CD4-positive, alpha-beta T cell treated with Interleukin-6 at 100 ng/mL for 8 hours (primary cell): ENCODE measurements at places on chromosomes 11 and 22.

DNA sequence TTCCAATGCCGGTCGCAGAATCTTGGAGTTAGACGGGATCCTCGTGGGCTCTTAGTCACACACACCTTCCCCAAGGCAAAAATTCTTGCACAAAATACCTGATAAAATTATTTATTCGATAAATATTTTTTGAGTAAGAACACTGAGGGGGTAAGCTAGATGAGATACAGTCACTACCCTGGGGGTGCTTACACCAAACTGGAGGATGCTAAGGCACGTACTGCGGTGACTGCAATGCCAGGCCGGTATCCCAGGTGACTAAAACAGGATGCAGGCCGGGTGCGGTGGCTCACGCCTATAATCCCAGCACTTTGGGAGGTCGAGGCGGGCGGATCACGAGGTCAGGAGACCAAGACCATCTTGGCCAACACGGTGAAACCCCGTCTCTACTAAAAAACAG is 1.7 kb upstream of the MRTFA start:
- DNase-seq = no peak

GRCh38 chr11:57658023-57658361 is 430 bp downstream of the CLP1 start:
- DNase-seq = no peak

DNA sequence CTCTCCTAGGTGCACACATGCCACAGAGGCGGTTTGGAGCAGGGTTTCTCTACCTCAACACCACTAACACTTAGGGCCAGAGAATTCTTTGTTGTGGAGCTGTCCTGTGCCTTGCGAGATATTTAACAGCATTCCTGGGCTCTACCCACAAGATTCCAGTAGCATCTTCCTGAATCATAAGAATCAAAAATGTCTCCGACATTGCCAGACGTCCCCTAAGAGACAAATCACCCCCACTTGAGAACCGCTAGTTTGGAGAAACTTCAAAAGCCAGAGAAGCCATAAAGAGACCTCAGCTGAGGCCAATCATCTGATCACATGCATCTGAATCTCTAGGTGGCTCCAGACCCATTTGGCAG is 16.1 kb downstream of the MFNG start:
- DNase-seq = no peak

DNA sequence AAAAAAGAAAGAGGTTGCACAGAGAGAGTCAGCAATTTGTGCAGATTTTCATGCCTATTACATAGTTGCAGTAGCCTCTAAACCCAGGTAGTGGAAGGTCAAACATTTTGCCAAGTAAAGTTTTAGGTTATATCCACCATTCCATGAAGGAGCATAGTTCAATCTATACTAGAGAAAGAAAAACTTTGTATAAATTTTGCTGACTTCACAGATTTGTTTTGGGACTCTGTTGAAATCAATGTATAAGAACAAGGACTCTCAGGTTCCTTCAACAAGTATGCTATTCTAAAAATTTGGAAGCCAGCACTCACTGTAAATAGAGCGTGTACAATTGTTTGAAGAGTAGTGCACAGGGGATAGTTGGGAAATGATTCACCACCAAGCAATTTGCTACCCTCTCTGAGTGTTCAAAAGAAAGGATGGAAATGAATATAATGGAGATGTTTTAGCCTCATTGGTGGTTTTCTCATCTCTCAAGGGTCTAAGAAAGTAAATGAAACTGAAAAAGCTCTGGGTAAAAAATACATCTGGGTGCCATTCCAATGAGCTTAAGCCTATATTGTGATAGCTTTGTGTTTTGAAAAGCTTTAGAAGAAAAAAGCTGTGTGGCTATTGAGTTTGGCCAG is 508.4 kb upstream of the LUZP2 start:
- DNase-seq = no peak

GRCh38 chr22:41226723-41227655 is 13.7 kb downstream of the CHADL start:
- DNase-seq = no peak

GRCh38 chr22:37654563-37655251 is 3.8 kb upstream of the PDXP start:
- DNase-seq = no peak

GRCh38 chr11:131533998-131534397 is 163.6 kb downstream of the NTM start:
- no peak for DNase-seq

DNA sequence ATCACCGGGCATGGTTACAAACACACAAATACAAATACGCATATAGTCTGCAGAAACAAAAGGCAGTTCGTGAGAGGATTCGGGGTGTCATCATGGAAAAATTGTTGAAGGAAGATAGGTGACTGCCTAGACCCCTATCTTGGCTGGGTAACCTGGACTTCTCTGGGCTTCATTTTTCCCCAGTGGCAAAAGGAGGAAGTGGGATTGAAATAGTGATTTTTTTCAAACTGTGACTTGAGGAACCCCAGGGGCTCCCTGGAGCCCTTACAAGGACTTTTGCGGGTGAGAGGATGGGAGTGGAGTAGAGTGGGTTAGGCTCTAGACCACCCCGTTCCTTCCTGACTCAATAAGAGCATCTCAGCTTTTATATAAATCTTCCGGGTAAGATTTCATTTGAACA is 1.0 kb upstream of the ELF5 start:
- no peak for DNase-seq

GRCh38 chr11:92266806-92267205 is 42.2 kb downstream of the FAT3 start:
- no peak for DNase-seq

GRCh38 chr11:125519860-125520834 is 24.1 kb upstream of the FEZ1 start:
- no peak for DNase-seq

DNA sequence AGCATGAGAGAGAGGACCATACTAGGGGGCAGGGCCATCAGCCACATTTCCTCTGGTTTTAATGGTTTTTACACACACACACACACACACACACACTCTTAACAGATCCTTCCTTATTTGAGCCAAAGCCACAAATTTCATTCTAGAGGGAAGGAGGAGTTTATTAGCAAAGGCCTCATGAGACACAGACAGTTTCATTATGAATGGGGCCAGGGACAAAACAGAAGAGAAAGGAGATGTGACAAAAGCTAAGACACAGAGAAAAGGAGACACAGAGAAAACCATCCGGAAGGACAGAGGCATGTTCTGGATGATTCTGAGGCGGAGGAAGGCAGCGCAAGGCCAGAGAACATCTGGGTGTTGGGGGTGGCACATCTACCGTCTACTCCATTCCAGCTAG is 32.2 kb upstream of the ARFGAP3 start:
- no peak for DNase-seq

DNA sequence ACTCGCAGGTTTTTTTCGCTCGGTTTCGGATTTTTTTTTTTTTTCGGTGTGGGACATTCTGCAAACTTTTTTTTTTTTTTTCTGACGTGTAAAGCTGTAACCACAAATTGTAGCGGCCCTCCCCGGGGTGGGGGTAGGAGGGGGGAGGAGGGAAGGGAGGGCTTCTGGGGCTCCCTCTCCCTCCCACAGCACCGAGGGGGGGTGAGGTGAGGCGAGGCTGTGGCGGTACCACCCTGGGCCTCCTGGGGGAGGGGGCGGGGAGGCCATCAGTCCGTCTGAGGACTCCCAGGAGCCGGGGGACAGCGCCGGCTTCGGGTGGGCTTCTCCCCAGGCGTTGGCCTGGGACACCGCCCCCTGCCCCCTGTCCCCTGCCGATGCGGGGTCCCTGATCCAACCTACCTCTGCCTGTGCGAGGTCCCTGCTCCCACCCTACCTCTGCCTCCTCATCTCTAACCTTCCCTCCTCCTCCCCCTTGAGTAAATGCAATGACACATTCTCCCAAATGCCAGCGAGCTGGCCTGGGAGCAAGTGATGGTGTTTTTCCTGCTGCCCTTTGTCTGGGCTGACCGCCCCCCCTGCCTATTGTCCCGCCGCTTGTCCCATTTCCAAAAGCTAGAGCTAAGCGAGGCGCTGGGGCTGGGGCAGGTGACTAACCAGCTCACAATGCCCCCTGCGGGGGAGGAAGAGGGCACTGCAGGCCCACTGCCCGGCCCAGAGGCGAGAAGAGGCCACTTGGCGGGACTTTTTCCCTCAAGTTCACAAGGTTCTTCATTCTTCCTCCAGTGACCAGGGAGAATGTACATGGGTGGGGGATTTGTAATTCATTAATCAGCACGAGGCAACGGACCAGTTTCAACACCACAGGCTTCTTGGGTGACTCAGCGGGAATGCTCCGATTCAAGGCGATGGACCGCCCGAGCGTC is 511 bp upstream of the CLCF1 start:
- DNase-seq = peak; percentile 82

DNA sequence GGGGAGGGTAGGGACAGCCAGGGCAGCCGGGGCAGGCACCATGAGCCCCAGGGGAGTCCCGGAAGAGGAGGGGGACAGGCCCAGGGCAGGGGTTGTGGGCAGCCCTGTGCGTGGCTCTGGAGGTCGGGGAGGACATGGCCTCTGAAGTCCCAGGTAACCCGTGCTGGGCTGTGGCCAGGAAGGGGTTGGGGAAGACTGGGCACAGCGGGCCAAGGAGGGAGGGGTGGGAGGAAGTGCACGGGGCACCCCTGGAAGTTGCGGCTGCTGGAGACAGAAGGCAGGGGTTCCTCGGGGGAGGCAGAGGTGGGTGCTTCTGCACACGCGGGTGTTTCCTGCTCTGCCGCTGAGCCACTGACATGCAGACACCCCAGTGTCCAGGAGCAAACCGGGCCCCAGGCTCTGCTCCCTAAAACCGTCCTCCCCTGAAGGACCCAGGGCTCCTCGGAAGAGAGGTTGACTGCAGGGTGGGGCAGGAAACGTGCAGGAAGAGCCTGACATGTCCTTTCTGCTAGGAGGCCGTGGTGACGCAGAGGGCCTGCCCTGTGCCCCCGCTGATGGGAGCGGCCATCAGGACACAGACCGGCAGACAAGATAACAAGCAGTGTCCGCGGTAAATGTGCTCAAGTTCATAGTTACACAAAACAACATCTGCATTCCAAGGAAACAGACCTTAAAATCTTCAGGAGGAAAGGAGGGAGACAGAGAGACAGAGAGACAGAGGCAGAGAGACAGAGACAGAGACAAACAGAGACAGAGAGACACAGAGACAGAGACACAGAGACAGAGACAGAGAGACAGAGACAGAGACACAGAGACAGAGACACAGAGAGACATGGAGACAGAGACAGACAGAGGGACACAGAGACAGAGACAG is 5.7 kb downstream of the TNNI2 start:
- peak; percentile 50 for DNase-seq

DNA sequence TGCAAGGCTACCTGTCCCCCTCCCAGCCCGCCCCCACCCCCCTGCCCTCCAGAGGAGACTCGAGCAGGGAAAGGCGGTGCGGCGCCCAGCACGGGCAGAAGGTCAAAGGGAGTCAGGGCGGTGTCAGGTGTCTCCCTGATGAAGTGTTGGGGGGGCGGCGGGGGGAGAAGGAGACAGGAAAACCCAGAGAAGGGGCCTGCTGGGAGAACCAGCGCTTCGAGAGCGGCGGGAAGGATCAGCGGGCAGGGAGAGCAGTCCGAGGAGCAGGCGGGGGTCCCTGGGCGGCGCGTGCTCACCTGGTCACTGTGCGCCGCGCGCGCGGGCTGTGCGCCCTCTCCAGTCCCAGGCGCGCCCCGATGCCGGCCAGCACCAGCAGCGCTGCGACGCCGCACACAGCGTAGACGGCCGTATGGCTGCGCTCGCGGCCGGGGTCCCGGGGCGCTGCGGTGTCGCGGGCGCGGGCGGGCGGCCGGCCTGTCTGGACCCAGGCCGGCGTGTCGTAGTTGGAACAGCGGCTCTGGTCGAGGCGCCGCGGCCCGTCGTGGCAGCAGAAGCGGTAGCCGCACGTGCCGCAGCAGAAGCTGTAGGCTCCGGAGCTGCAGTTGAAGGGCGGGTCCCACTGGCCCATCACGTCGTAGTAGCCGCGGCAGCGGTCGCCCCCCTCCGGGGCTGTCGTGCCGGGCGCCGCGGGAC is 886 bp downstream of the SHISA8 start:
- DNase-seq = no peak

DNA sequence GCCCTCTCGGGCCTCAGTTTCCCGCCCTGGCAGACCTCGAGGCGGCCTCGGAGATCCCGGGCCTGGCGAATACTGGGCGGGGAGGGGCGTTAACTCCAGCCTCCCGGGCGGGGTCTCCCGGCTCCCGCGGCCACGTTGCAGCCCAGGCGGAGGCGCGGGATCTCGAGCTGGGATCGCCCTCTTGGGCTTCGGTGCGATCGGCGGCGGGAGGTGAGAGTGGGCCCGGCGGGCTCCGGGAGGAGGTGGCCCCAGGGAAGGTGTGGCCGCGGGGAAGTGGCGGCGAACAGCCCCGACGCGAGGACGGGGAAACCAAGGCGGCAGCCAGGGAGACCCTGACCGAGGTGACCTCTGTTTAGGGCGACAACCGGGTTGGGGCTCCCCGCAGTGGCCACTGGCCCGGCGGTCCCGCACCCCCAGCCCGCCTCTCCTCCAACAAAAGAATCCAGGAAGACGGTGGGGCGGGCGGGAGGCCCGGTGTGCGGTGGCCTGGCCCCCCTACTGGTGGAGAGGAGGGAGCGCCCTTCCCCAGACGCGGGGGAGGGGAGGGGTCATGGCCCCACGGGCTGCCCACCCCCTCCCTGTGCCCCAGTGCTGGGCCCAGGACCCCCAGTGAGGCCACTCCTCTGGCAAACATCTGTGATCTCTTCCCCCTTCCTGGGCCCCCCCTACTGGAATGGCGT is at the start of gene PHETA2:
Gene PHETA2, plus strand, starts transcription at position 117 of the 680 bp plus-strand sequence. CDS start 3,046 bp downstream, outside the sequence.
- DNase-seq = peak; percentile 53

- DNase-seq = no peak
Measured at GRCh38 chr11:96567667-96568066, 177.9 kb downstream of the JRKL start.

DNA sequence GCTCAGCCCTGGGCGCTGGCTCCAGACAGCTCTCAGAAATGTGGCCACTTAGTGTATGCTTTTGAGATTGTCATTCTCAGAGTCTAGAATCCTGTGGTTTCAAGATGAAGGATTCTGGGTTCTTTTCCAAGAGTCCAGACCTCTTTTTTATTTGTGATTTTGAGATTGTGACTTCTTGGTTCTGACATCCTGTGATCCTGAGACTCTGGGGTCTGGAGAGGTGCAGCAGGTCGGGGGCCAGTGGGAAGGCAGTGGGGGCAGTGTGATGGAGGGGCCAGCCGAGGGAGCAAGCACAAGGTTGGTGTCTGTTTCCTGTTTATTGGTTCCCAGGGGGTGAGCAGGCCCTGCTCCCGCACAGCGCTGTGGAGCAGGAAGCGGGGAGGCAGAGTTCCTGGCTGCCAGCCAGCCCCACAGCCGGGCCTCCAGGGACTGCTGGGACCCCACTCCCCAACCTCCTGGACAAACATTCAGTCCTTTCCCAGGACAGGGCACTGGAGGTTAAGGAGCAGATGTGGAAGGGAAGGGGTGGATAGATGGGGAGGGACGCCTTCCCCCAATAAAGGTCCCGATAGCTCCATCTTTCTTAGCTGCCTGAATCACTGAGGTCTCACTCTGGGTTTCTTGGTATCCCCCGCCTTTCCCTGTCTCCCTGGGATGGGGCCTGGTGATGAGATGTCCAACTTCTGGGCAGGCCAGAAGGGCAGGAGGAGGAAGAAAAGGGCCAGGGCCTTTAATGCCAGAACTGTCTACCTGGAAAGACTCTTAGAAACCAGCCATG is 13.7 kb downstream of the ARHGEF17 start:
- no peak for DNase-seq

- peak; percentile 96 for DNase-seq
Measured at GRCh38 chr11:32583459-32584271, at the start of gene EIF3M. Gene EIF3M, plus strand, starts transcription at chr11:32583831. Its CDS starts 57 bp downstream, at chr11:32583888.

- DNase-seq = no peak
Measured at GRCh38 chr11:132980670-132981069, 551.6 kb downstream of the OPCML start.

GRCh38 chr11:113475160-113475761 is at the start of gene DRD2:
Gene DRD2, minus strand, starts transcription at chr11:113475398. Its CDS starts 50,747 bp downstream, at chr11:113424651.
- DNase-seq = no peak
